ENCODE measurements at places on chromosomes 2 and 18.

- no peak for DNase-seq
Measured at GRCh38 chr2:222436040-222436413, 11.7 kb downstream of the SGPP2 start.

GRCh38 chr18:78625847-78626246 lies 353.8 kb upstream of the SALL3 start:
- no peak for DNase-seq

DNA sequence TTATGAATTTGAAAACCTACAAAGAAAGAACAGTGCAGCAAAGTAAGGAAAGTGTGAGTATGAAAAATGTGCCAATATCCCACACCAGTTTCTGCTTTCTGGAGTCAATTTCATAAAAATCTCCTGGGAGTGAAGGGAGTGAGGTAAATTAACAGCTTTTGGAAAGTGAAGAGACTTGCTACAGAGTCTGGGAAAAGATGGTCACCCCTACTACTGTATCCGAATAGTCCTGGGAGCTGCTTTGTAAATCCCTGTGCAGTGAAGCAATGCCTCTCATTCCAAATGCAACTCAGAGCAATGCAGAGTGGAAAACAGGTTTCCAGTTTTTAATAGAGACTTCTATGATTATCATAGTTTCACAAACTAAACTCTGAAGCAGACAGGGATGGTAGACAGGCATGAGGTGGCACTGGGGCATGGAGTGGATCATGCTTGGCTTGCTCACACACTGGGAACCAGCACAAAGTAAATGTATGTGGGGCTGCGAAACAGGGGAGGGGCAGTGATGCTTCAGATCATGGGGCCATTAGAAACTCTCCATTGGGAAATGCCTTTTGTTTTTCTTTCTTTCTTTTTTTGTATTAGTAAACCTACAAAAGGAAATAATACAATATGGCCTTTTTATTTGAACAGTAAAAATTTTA lies 10.6 kb downstream of the COL5A2 start:
- no peak for DNase-seq

GRCh38 chr2:17058772-17059402 lies 393.3 kb upstream of the CYRIA start:
- DNase-seq = no peak

- DNase-seq = no peak
Measured at GRCh38 chr18:524466-524865, 24.0 kb upstream of the COLEC12 start.

GRCh38 chr2:46009315-46009714 lies 287.9 kb upstream of the EPAS1 start:
- no peak for DNase-seq

DNA sequence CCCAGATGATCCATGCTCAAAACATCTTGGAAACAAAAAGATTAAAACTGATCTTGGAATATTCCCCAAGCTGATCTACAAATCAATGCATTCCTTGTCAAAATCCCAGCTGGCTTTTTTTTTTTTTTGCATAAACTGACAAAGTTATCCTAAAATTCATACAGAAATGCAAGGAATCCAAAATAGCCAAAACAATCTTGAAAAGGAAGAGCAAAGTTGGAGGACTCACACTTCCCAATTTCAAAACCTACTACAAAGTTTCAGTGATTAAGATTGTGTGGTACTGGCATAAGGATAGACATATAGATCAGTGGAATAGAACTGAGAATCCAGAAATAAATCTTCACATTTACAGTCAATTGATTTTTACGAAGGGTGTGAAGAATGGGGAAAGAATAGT lies 306.8 kb upstream of the MGAT5 start:
- no peak for DNase-seq

GRCh38 chr18:8799596-8800441 lies 94.5 kb downstream of the MTCL1 start:
- DNase-seq = no peak

GRCh38 chr2:135279209-135279608 lies 227.1 kb downstream of the RAB3GAP1 start:
- no peak for DNase-seq

DNA sequence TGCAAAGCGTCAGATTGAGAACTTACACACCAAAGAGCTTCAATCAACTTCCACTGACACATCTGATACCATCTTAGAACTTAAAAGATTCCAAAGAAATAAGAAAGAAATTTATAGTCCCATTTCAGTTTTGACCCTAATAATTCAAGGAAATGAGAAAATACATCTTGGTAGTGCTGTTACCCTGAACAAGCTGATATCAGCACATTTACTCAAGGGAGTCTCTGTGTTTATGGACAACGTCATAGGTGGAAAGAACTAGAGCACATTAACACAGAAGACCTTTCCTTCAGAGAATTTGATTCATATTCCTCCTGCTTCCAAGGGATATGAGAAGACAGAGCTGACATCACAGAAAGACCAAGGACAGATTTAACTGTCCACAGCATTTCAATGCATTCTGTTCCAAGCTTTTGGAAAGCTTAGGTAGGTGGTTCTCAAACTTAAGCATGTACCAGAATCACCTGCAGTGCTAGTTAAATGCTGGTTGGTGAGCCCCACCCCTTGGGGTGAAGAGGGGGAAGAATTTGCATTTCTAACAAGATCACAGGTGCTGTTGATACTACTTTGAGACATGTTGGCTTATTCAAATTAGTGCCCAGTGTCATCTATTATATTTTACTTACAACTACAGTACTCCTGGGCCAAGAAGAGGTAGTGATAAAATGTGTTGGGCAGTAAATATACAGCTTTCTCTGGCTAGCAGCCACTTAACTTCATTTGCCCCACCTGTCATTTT lies 59.8 kb downstream of the LDAH start:
- no peak for DNase-seq

DNA sequence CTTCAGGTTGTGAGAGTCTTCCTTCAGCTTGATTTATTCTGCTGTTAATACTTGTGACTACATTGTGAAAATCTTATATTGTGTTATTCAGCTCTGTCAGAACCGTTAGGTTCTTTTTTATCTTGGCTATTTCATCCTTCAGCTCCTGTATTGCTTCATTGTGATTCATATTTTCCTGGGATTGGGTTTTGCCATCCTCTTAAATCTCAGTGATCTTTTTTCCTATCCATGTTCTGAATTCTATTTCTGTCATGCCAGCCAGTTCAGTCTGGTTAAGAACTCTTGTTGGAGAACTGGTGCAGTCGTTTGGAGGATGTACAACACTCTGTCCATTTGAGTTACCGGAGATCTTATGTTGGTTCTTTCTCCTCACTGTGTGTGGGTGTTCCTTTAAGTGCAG lies 19.1 kb downstream of the MSTN start:
- no peak for DNase-seq

DNA sequence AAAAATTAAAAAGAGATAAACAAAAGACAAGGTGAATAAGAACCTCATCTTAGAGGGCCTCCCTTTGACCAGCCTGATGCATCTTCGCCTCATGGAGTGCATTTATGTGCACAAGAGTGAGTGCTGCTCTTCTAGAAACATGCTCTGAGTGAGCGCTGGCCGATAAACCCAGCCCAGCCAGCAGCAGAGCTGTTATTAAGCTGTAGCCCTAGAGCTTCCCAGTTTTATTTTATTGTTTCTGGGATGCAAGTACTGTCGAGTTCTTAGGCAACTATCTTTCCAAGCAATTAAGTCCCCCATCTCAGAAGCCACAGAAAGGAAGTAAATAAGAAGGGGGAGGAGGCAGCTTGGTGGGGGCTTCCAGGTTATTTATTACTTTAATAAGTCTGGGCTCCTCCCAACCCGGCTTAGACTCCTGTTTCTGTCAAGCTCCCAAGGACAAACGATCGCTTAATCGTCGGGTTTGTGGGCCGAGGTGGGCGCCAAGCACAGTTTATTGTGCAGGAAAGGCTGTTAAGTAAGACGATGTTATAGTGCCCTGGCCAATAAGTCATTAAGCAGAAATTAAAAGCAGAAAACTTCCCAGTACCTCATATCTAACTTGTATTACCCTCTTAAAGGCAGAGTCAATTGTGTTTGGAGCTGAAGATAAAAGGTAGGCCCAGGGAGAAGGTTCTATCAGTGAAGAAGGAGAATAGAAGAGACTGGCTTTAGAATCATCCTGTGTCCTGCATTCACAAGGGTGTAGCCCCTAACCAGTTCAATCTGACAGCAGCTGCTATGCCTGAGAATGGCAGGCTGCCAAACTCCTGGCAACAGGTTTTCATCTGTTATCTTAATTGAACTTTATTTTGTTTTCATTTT lies 176.3 kb downstream of the PIK3C3 start:
- DNase-seq = no peak

- DNase-seq = peak; percentile 16
Measured at GRCh38 chr2:152155209-152155608, 20.4 kb downstream of the STAM2 start.

DNA sequence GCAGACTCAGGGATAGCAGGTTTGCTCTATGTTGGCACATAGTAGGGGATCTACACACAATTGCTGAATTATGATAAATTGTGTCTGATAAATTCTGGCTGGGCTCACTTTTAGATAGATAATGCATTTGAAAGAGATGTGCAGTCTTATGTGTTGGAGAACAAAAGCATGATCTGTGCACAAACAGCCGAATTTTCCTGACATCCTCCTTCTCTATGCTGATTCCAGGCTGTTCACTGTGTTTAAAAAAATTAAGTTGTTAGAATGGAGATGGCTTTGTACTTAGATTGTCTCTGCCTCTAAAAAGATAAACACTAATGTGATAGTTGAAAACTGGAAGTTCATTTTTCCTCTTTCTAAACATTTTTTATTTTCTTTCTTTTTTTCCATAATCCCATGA lies 2.1 kb downstream of the CERS6 start:
- DNase-seq = no peak

DNA sequence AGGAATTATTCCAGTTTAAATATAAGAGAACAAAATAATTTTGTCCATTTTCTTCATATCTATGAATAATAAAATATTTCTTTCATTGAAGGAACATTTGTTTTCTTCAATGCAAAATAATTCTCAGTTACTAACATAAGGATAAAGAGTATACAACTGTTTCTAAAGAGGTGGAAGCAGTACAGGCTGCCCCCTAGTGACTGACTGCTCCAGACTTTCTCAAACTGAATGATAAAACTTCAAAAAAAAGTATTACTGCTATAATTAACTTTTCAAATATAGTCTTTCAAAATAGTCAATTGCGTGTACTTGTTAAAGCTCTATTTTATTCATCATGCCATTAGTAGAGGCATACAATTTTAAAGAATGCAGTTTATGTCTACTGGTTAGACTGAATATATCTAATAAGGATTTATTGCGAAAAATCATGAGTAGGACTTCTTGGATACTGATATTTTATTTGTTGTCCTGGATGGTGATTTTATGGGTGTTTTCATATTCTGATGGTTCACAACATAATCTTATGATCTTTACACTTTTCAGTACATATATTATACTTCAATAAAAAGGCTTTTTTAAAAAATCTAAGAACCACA lies 100.1 kb downstream of the WDPCP start:
- no peak for DNase-seq

DNA sequence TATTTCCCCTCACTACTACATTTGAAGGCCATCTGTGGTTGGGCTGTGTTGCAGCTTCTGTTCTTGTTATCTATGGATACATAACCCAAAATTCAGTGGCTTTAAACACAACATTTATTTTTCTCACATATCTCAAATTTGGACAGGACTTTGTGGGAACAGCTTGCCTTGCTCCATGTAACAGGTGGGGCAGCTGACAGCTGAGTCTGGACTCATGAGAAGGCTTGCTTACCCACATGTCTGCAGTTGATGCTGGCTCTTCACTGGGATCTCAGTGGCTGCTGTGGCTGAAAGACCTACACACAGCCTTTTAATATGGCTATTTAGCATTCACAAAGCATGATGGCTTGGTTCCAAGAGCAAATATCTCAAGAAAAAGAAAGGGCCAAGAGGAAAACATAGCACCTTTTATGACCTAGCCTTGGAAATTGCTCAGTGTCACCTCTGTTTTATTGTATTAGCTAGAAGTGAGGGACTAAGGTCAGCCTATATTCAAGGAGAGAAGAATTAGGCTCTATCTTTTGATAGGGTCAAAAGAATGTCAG lies 296.8 kb upstream of the ZNF521 start:
- no peak for DNase-seq

- DNase-seq = no peak
Measured at GRCh38 chr2:187294043-187294442, 154.0 kb downstream of the CALCRL start.

DNA sequence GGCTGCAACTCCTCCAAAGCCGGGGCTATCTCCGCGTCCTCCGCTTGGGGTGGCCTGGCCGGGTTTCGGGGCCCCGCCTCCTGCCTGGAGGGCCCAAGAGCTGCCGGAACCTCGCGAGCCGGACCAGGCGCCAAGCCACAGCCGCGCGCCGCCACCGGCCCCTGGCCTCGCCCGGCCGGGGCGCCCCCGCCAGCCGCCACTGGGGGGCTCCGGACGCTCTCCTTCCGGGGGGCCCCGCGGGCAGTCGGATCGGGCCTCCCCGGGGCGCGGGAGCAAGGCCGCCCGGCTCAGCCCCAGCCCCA lies 17.4 kb upstream of the HAAO start:
- peak; percentile 73 for DNase-seq

- DNase-seq = no peak
Measured at GRCh38 chr2:7516484-7517063, 599.4 kb downstream of the RNF144A start.

GRCh38 chr2:121196132-121196848 lies 88.7 kb downstream of the TFCP2L1 start:
- DNase-seq = no peak

GRCh38 chr2:49021271-49021670 lies 133.0 kb downstream of the FSHR start:
- no peak for DNase-seq

GRCh38 chr2:102839668-102840388 lies 78.0 kb downstream of the TMEM182 start:
- no peak for DNase-seq

DNA sequence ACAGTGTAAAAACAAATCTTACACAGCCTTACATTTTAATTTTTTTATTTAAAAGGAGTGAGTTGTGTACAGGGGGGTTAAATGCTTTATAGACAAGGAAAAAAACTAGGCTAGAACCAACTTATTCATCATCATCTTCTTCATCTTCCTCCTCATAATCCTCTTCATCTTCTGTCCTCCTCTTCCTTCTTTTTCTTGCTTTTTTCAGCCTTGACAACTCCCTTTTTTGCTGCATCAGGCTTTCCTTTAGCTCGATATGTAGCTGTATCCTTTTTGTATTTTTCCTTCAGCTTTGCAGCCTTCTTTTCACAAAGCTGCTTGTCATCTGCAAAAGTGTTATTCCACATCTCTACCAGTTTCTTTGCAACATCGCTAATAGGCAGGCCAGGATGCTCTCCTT lies 113.6 kb upstream of the SP5 start:
- no peak for DNase-seq

DNA sequence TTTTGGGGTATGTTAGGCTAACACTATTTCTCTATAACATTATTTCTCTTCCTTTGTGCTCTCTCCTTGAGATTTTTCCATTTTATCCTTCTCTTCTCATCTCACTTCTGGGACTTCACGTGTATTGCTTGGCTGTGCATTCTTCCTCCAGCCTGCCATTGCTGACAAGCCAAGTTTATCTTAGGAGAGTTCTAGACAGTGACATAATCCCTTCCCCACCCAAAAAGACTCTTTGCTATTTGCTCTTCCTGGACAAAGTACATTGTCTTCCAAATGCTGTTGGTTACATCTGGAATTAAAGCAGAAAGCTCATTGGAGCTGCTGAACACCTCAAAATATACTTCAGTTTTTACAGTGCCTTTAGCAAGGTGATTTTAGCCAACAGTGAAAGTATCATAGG lies 8.9 kb downstream of the TSPYL6 start:
- no peak for DNase-seq

Measured in GDM1 (cell line).